Renal pelvis (tissue), 12 donors: ENCODE measurements at places on chromosomes 1 and 21. TPM values are rescaled to one million over a fixed set of nuclear protein-coding genes. Genes with fewer than 3 reads are reported as not detected.

NUP210L gene
- polyA plus RNA-seq: 0.06 TPM

CRYAA gene
- not detected for polyA plus RNA-seq

ADIPOR1 gene
- polyA plus RNA-seq: 74.9 TPM

A3GALT2 gene
- polyA plus RNA-seq: 0.44 TPM

TEDDM1 gene
- polyA plus RNA-seq: 0.22 TPM
